ENCODE measurements at places on chromosomes 13 and 19.

- DNase-seq: no peak
Measured at GRCh38 chr19:23055501-23055900, 52.5 kb upstream of the ZNF728 start.

DNA sequence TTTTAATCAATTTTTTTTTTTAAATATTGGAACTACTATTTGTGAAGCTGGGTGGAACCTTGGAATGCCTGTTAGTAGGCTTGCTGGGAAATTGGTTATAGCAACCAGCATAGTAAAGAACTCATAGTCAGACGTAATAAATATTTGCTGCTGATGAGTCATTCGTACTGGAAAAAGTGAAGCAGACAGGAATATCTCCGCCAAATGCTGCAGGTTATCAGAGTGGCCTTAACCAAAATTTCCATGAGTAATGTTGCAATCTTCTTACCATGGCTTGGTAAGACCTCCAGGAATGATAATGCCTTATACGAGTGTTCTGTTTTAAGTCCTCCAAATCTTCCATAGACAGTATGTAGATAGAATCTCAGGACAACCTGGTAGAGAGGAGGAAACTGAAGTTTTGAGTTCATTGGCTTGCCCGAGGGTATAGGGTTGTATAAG is 34.2 kb downstream of the MBNL2 start:
- DNase-seq: no peak

DNA sequence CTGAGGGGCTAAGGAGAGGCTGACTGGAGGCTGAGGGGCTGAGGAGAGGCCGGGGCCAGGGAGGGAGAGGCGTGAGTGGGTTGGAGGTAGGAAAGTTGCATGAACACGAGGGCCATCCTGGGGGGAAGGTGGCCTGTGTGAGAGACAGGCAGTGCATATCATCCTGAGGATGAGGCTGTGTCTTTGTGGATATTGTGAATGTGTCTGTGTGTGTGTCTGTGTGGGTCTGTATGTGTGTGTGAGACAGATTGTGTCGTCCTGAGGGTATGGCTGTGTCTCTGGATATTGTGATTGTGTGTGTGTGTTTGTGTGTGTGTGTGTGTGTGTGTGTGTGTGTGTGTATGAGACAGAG is 422 bp downstream of the ZNF71 start:
- no peak for DNase-seq

DNA sequence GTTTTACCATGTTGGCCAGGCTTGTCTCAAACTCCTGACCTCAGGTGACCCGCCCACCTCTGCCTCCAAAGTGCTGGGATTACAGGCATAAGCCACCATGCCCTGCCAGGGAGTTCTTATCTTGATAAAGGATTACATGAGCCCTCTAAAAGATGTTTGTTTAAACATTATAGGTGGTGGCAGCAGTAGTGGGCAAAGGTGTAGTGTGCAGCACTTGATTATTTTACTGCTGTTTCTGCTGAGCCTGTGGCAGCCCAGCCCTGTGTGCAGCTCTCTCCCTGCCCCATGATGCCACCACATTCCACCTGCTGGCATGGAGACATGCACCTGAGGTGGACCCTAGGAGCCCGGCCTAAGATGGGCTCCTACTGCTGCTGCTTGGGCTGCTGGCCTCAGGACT is 54.0 kb downstream of the ZNF429 start:
- DNase-seq: no peak

- no peak for DNase-seq
Measured at GRCh38 chr19:15149737-15150136, 42.5 kb downstream of the SYDE1 start.

GRCh38 chr13:27183561-27184147 is 12.0 kb upstream of the USP12 start:
- DNase-seq: no peak
